ENCODE measurements at places on chromosomes 7 and 10.

DNA sequence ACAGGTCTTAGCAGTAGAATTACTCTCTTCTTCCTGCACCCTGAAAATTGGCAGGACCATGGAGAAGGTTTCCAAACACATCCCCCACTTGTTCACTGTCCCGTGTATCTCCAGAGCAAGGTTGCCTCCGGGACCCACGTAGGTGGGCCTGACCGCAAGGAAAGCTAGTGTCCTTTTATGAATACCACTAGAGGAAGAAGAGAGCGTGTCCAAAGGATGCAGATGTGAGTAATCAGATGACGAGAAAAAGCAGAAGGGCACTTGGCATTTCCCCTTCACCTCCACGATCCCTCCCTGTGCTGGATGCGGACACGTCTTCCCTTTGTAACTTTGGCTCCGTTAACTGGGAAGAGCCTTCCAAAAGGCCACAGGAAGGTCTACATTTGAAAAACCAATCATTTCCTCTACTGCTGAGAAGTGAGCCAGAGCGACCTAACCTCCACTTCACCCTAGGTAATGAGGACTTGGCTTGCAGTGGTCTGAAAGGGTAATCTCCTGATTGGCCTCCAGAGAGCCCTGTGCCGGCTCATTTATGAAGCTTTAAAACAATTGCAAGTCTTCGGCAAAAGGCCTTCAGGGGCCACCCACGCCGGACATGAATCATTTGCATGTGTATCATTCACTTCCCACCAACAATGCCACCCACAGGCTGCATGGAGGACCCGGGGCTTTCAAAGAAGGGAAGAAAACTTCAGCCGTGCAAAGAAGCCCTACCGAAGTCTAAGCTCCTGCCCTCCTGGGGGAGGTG, 55.4 kb downstream of the LYZL1 start:
- peak; percentile 59 for DNase-seq

DNA sequence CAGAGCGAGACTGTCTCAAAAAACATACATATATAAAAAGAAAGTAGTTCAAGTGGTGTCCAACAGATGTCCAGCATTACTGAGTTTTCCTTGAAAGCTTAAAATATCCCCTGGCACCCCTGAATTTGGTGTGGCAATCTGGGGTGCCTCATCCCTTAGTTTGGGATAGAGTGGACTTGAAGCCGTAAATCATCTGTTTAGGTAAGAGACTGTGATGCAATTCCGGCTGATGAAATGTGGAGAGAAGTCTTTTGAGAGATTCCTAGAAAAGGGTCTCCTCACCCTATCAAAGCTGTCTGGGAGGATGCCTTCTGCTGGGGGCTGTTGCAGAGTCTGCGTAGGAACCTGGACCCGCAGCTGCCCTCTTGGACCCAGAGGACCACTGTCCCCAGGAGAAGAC, 408.0 kb downstream of the RPS24 start:
- DNase-seq: peak; percentile 44

DNA sequence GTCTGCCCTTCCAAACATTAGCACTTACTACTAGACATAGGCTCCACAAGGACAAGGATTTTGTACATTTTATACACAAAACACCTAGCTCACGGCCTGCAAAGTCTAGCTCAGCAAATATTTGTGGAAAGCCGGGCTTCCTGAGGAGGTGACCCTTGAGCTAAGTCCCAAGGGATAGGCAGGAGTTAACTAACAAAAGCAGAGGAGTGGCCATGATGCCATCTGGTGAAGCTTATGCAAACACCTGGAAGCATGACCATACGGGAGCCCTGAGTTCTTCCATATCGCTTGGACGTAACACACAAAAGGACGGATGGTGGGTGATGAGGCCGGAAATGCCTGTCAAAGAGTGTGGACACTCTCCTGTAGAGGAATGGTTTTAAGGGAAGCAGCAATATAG, 25.9 kb upstream of the YAE1 start:
- DNase-seq: no peak

- no peak for DNase-seq
These were observed 333.7 kb upstream of the PODXL start for GRCh38 chr7:131890176-131890575.

DNA sequence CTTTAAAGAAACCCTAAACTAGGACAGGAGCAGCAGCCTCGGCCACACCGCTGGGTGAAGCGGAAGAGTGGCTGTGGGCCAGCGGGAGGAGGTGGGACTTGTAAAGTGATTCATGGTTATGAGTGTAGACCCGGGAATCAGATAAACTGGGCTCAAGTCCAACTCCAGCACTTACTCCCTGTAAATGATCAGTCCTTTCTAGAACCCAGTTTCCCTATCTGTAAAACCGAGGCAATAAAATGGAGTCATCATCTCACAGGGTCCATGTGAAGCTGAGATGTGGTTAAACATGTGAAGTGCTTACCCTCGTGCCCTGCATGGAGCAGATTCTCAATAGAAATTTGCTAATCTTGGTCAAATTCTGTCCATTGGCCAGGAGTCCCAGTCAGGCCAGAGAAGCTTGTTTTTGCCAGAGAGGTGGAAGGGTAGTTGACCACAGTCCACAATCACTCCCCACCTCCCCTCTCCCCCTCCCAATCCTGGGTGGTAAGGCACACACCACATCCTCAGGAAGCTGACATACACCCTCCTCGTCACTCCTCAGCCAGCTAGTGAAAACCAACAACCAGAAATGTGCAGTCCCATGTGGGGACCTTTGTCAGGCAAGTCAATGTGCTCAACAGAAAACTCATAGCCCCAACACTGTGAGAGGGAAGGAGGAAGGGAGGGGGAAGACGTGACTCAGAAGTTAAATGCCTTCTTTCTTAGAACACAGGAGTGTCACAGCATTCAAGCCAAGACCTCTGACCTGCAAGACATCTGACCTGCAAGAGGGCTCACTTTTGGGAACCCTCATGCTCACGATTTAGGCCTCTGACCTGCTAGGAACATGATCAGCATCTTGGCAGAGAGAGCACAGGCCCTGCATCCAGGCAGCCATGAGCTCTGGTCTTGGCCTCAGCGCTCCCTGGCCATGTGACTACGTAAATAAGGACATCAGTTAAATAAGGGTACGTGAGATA, 145.1 kb downstream of the PLXNA4 start:
- peak; percentile 94 for DNase-seq

- DNase-seq: peak; percentile 8
These were observed 104.1 kb downstream of the THSD7A start for GRCh38 chr7:11727864-11728263.

GRCh38 chr7:19853261-19853832, 79.9 kb upstream of the TMEM196 start:
- DNase-seq: no peak

DNA sequence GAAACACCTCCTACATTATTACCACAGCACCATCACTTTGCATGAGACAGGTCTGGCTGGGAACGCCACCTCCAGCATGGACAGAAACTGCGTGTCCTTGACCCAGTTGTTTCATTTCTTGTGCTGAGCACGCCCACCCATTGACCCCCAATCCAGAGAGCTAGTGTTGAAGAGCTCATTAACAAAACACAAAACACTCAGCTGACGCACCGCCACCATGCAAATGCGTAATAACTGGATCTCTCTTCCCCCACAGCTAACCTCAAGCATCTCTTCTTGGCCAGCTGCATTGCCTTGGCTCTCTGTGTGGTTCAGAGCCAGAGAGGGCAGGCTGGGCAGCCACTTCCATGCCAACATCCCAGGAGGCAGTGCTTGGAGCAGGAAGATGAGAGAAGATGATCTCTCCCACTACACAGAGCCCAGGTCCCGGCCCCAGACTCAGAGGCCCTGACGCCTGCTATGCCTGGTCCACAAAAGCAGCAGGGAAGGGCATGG, 173.5 kb downstream of the PLXNA4 start:
- DNase-seq: no peak

GRCh38 chr10:34933676-34934075, 118.6 kb upstream of the PARD3 start:
- no peak for DNase-seq

DNA sequence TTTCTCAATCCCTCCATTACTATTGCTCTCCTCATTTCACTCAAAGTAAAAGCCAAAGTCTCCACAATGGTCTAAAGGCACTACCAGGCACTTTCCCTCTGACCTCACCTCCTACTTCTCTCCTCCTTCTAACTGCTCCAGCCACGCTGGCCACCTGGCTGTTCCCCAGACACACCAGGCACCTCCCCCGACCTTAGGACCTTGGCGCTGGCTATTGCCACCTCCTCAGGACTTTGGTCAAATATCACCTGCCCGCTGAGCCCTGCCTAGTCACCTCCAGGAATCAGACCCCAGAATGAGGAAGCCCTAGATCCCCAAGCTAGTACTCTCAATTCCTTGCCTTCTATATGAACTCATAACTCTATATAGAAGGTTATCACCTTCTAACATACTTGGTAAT, 66.2 kb upstream of the STEAP1B start:
- no peak for DNase-seq

GRCh38 chr10:10038348-10038747, 979.3 kb upstream of the CELF2 start:
- peak; percentile 58 for DNase-seq

GRCh38 chr10:68516766-68517165, 10.6 kb downstream of the SLC25A16 start:
- peak; percentile 87 for DNase-seq

GRCh38 chr10:28840971-28841370, 163.7 kb downstream of the BAMBI start:
- DNase-seq: peak; percentile 24

- no peak for DNase-seq
These were observed 29.0 kb downstream of the IQCE start for GRCh38 chr7:2587778-2588177.

- no peak for DNase-seq
These were observed 2.0 kb downstream of the JCAD start for GRCh38 chr10:30057421-30057841.

DNA sequence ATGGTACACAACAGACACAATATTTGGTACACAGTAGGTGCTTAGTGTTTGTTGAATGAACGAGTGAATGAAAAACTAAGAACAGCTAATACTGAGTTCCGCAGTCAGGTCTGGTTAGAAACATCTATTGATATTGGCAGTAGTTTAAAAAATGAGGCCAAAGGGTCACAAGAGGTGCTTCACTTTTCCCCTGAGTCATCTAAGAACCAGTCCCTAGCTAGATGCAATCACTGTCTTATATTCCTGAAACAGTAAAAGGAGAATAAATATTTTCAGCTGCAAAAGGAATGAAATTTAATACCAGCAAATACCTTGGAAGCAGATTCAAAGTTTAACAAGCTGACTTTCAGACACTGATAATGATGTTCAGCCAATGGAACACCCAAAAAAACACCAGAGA, 54.5 kb downstream of the SCRN1 start:
- no peak for DNase-seq

DNA sequence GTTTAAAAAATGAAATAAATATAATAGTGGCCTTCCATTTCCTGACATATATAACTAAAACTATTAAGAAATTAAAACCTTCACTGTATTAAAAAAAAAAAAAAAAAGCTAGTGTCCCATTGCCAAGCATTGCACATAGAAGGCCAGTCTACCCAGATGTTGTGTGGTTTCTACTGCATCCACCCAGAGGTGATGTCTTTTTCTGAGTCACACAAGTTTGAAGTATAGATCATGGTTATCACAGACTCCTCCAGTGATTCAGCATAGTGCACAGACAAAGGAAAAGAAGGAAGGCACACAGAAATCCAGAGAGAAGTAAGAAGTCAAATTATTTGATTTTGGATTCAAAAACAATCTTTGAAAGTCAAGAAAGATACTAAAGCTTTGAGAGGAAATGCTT, 429.0 kb downstream of the ETV1 start:
- peak; percentile 43 for DNase-seq

GRCh38 chr10:112307358-112308124, 24.3 kb downstream of the TECTB start:
- DNase-seq: peak; percentile 55

GRCh38 chr10:123583639-123584418, 82.3 kb upstream of the GPR26 start:
- peak; percentile 82 for DNase-seq

GRCh38 chr7:87574630-87575029, 26.1 kb downstream of the ABCB1 start:
- peak; percentile 59 for DNase-seq

DNA sequence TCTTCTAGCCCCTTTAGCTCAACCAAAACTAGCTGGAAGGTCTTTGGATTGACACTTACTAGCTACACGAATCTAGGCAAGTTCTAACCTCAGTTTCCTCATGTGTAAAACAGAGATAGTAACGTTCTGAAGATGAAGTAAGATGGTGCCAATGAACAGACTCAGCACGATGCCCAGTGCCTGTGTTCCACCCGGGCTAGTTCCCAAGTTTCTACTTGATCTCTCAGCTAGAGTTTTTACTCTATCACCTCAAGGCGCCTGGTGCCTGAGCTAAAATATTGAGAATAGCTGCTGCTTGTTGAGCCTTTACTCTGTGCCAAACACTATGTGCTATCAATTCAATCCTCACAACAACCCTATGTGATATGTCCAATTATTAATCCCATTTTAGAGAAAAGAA, 1.4 kb upstream of the PPP1R3C start:
- no peak for DNase-seq

- DNase-seq: no peak
These were observed 32.7 kb downstream of the FANK1 start for GRCh38 chr10:125928928-125929585.

GRCh38 chr10:13449296-13449695, 79.5 kb downstream of the BEND7 start:
- no peak for DNase-seq

DNA sequence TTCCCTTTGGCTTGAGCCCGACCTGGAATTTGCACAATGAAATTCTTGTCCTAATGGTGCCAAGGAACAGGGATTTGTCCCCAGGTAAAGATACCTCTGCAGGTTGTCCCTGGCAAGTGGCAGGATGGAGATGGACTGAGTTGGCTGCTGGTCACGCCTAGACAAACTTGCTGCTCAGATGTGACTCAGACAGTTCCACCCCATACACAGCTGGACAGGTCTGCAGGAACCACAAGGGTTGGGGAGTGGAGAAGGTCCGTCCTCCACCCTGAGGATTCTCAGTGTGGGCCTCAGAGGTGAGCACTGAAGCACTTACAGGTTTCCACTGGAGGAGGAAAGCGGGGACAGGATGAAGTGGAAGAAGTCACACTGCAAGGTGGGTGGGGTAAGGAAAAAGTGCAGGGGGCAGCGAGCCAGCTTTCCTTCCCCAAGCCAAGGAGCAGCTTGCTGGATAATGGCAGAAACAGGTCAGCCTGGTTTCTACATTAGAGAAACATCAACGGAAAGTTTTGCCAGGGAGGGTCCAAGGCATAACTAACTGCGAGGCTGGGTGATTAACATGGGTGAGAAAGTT, 20.5 kb downstream of the ITPRIP start:
- DNase-seq: no peak

- DNase-seq: peak; percentile 35
These were observed 2.0 kb upstream of the GTPBP4 start for GRCh38 chr10:986137-986825.

DNA sequence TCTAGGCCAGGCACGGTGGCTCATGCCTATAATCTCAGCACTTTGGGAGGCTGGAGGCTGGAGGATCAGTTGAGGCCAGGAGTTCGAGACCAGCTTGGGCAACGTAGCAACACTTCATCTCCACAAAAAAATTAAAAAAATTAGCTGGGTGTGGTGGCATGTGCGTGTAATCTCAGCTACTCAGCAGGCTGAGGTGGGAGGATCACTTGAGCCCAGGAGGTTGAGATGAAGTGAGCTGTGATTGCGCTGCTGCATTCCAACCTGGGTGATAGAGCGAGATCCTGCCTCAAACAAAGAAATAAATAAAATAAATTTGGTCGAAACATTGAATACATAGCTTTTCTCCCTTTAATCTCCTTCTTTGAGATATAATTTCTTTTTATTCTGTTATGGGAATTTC, 80.6 kb upstream of the ITGB1 start:
- no peak for DNase-seq

Data from fibroblast of skin of right quadriceps (primary cell).